ENCODE measurements at places on chromosomes 4 and X.

- DNase-seq = peak; percentile 43
Observed at GRCh38 chr4:120921456-120922380, 808 bp downstream of the PRDM5 start.

DNA sequence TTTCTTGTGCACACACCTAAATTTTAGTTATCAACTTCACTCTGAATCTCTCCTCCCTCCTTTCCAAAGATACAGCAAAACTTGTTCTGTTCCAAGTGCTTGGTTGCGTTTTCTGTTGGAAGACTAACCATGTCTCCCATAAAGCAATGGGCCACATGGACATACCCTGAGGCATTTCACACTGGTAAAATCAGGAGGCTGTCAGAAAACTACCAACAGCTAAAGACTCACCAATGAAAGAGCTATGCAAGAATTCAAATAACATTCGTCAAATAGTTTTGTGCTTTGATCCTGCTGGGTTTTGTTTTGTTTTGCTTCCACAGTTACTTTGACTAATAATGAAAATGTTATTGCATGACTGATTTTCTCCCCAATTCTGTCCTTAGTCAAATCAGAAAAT, 46.0 kb downstream of the PHEX start:
- no peak for DNase-seq

- no peak for DNase-seq
Observed at GRCh38 chr4:73891739-73892405, 22.7 kb downstream of the CXCL1 start.

GRCh38 chr4:14568351-14568750, 433.9 kb upstream of the CPEB2 start:
- DNase-seq = no peak

- peak; percentile 40 for DNase-seq
Observed at GRCh38 chr4:182448281-182449151, 205.3 kb downstream of the TENM3 start.

DNA sequence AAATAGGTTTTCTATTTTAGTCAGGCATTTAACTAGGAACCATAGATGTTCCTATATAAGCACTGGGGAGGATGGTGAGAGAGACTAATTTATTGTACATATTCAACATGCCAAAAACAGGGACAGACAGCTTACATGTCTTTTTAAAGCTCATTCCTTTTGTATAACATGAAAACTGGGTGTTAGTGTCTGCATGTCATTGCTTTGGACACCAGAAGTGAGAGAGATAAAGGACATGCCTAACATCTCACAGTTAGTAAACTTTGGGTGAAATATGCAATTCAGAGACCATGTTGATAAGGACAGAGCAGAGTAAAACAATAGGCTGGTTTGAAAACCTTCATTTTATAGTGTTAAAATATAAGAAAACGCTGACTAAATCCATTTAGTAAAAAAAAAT, 860.0 kb upstream of the LCORL start:
- DNase-seq = no peak

- no peak for DNase-seq
Observed at GRCh38 chrX:151710457-151710856, 5.4 kb upstream of the FATE1 start.

DNA sequence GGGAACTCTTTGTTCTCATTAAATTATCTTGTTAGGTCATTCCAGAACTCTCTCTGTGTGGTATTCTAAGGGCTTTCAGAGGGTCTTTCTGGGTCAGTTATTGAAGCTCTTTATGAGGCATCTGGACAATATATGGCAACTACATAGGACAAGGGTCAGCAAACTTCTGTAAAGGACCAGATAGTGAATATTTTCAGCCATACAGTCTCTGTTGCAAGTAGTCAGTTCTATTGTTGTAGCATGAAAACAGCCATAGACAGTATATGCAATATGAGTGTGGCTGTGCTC, 35.1 kb downstream of the HADH start:
- no peak for DNase-seq

- no peak for DNase-seq
Observed at GRCh38 chrX:49058794-49059193, at the start of gene CCDC120. Gene CCDC120 (plus strand): TSS chrX:49058999. CDS start chrX:49062042, 3,043 bp downstream.

DNA sequence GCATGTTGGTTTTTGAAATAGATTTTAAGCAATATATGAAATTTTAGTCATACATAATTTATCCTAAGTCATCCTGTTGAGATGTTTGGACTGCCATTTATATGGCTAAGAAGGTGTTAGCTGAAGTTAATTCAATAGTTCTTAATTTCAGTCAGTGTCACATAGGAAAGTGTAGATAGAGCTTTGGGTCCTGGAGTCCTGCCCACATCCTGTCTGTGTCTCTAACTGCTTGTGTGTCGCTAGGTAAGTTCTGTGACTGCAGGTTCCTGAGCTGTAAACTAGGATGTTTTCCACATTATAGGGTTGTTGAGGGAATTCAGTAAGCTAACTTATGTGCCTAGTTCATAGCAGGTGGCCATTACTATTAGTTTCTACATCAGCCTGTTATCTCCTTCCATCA, 20.7 kb downstream of the OFD1 start:
- no peak for DNase-seq

GRCh38 chr4:109821185-109821584, 5.6 kb downstream of the GAR1 start:
- no peak for DNase-seq

- peak; percentile 21 for DNase-seq
Observed at GRCh38 chrX:124239911-124240310, 92.5 kb upstream of the TEX13D start.

GRCh38 chrX:103124284-103124683, 31.3 kb upstream of the NXF3 start:
- no peak for DNase-seq

GRCh38 chrX:153921070-153921469, 5.0 kb downstream of the ARHGAP4 start:
- no peak for DNase-seq

DNA sequence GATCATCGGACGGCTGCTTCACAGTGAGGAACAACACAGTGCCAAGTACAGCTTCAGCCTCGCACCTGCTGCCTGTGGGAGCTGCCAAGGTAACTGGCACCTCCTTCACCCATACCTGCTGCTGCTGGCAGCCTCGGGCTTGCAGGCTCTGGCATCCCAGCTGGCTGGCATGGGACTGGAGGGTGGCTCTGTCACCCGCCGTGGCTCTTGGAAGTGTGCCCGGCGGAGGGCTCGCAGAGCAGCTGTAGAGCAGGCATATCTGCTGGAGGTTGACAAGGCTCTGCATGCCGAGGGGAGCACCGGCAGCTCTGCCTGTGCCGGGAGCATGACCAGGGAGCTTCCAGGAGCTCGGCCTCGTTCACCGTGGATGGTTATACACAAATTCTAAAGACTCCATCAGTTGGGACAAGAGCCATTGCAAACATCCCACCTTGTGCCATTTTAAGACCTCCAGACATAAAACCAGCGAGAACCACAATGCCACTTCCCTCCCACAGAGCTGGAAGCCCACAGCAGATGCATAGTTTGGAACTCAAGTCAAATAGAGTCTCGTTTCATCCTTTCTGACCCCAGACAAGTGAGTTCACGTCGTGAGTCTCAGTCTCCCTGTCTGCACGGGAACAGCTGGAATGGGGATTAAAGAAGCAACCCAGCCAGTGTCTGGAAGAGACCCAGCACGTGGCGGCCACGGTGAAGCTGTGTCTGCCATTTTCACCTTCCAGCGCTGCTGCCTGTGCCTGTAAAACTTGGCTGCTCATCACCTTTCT, 84.3 kb upstream of the PSAPL1 start:
- DNase-seq = no peak

GRCh38 chr4:14267373-14268060, 640.0 kb upstream of the BOD1L1 start:
- no peak for DNase-seq

DNA sequence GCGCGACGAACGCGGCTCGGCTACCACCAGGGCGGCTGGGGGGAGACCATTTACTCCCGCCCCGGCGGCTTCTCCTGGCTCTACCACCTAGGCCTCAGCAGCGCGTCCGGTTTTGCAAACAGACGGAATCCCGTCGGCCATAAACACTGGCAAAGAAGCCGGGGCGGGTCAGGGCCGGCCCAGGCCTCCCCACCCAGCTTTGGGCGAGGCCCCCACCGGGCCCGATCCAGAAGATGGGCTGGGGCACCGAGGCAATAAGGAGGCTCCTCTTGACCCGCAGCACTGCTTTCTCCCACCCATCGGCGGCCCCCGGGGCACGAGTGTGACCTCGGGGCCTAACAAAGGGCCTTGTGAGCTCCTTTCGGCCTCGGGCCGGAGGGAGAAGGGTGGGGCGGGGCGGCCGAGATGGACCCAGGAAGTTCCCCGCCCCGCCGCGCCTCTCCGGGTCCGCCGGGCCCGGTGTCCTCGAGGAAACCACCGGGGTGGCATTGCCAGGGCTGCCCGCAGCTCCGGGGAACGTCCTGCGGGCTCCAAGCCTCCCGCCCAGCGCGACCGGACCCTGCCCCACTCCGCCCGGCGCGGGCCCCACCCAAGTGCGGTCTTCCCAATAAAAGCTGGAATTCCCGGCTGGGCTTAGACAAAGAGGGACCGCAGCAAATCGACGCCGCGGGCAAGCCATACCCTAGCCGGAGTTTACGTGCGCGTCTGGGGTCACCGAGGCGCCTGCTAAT, 5.9 kb downstream of the BCOR start:
- DNase-seq = no peak

DNA sequence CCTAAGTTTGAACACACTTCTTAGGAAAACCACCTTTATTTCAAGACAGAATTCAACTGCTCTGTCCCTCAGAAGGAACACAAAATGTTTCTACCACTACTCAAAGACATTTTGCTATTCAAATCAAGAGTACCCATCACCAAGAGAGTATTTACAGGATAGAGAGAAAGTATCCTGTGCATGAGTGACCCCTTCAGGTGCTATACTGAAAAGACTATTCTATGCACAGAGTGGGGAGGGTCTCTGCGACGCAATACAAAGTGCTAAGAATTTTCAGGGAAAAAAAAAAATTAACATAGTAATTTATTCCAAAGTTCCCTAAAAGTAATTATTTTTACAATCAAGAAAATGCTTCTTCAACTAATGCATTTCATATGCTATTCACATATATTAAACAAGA, 346.4 kb upstream of the FAM241A start:
- no peak for DNase-seq

GRCh38 chr4:139920486-139921002, 233.4 kb downstream of the MAML3 start:
- DNase-seq = no peak

- no peak for DNase-seq
Observed at GRCh38 chr4:100836929-100837328, 319.1 kb upstream of the EMCN start.

DNA sequence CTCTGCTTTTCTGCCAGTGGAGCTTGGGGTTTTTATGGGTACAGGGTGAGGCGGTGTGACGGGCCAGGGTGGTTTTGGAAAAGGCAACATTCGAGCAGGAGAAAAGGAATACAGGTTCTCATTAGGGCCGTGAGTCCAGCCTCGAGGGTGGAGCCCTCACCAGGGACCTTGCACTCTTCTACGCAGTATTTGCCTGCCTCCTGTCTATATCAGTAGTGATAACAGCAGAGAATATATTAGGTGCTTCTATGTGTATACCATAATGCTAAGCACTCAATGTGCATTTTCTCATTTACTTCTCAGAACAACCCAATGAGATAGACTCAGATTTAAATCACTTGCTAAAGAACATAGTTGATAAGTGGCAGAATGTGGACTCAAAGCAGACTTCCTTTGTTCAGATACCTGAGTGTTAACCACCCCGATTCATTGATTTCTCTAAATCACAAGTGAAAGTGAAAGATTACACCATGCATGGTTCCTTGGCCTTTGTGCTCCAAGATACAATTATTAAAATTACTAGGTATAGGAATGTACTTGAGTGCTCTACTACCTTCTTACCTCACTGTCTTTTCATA, 403.9 kb downstream of the PCDH7 start:
- no peak for DNase-seq

DNA sequence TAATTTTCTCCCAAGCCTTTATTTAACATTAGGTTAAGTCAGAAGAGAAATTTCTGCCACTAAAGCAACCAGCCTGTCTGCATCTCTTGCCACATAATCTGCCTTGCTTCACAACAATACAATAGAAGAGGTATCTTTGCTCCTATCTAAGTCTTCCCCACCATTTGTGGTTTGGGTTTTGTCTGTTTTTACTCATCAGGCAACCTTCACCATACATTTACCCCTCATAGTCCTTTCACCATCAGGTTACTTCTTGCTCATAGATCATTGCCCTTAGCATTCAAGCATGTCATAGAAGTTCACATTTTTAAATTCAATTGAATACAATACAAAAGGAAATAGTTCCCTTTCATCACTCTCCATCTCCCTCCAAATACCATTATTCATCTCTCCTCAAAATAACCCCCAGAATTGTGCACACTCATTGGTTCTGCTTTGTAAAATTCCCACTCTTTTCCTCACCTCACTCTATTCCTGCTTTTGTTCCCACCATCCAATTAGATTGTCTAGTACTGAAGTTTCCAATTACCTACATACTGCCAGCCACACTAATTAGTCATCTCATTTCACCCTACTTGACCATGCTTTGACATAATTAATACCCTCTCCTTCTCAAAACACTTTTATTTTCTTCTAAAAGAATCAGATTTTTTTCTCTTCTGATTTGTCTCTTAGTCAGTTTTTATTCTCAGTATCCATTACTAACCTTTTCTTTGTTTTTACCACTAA, 1957.0 kb upstream of the AGA start:
- DNase-seq = no peak

GRCh38 chr4:173128199-173128890, 40.3 kb upstream of the GALNT7 start:
- DNase-seq = no peak

DNA sequence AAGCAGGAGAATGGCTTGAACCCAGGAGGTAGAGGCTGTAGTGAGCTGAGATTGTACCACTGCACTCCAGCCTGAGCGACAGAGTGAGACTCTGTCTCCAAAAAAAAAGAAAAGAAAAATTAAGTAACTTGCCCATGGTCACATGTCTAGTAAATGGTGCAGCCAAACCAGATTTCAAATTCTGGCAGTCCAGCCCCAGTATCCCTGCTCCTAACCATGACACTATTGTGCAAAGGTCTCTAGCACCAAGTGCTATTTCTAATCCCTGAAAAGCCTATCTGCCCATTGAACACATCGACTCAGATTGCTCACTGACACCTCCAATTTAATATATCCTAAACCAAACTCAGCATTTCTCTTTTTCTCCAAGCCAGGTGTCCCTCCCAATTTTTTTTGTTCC, 7.6 kb upstream of the LAMP2 start:
- DNase-seq = no peak

GRCh38 chrX:45801554-45801953, 600.9 kb upstream of the DIPK2B start:
- no peak for DNase-seq

- no peak for DNase-seq
Observed at GRCh38 chrX:31237189-31237588, 165.3 kb upstream of the FTHL17 start.

DNA sequence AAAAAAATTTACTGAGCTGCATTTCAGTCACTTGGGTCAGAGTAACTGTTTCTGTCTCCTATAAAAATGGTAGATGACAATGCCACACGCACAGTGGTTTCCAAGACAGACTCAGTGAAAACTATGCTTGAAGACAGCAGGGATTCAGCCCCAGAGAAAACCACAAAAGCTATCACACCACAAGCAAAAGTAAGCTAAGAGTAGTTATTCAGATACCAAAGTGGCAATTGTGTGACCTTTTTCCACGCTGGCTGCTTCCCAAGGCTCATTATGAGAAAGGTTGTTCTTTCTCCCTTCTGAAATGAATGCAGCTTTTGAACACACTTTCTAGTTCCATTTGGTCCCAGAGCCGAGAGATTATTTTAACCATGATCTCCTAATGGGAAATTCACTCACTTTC, 46.4 kb upstream of the GPM6B start:
- DNase-seq = no peak

- DNase-seq = no peak
Observed at GRCh38 chrX:96126182-96126581, 558.5 kb upstream of the DIAPH2 start.
